Fibroblast of lung (primary cell): ENCODE measurements at places on chromosomes 2 and 18.

GRCh38 chr2:119461811-119462210 lies 30.2 kb downstream of the TMEM37 start:
- no peak for DNase-seq

DNA sequence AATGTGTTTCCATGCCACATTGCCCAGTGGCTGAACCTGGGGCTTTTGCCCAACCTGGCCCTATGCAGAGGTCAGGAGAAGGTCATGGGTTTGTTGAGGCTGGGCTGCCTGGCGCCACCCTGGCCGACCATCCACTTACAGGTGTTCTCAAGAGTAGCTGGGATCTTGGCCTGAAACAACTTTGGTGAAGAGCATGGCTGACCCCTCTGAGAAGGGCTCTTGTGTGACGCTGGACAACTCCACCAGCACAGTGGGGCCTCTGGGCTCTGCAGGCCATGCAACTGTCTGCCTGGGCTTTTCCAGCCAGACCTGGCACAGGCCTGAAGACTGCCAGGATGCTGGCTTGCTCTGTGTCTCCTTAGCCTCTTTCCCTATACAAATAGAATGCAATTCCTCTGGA lies 76.4 kb upstream of the ZNG1B start:
- DNase-seq = no peak

DNA sequence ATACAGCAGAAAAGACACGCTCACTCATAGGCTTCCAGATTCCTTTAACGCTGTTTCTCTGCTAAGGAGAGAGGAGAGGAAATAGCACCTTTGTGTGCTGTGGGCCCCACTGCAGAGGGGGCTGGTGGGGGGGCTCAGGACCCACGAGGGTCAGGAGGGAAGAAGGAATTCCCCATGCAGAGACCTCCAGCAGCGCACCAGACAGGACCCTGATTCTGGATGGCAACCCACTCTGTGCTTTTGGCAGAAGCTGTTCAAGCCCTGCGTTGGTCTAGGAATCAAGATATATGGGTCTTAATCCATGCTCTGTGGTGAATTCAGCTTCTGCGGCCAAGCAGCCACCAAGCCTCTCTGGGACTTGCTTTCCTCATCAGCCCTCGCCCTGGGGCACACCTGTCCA lies 31.0 kb downstream of the MYCN start:
- DNase-seq = no peak

DNA sequence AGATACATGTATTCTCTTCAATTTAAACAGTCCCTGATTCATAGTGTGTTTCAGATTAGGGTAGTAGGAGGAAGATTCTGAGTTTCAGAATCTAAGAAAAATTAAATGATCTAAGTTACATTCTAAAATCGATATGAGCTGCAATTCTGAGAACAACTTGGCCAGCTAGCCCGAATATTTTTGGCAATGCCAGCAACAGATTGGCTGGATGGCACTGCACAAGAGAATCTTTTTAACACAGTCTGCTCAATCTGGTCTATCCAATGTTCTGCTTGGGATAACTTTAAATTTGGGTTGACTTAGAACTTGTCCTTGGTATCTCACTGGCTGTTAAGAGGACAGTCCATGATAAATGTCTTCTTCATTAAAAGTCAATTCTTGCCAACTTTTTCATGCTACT lies 853.9 kb downstream of the NRXN1 start:
- DNase-seq = no peak

DNA sequence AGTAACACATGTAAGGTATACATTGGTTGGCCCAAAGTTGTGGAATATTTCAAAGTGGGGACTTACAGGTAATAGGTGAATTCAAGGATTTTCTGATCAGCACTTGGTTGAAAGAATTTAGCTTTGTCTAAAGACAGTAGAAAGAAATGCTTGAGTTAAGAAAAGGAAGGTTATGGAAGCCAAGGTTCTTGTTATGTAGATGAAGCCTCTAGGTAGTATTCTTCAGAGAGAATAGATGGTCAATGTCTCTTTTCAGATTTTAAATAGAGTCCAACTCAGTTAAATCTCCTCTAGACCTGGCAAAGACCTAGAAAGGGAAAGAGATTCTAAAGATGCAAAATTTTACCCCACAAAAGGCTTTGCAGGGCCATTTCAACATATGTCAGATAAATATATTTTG lies 157.4 kb downstream of the ANKRD30B start:
- no peak for DNase-seq

DNA sequence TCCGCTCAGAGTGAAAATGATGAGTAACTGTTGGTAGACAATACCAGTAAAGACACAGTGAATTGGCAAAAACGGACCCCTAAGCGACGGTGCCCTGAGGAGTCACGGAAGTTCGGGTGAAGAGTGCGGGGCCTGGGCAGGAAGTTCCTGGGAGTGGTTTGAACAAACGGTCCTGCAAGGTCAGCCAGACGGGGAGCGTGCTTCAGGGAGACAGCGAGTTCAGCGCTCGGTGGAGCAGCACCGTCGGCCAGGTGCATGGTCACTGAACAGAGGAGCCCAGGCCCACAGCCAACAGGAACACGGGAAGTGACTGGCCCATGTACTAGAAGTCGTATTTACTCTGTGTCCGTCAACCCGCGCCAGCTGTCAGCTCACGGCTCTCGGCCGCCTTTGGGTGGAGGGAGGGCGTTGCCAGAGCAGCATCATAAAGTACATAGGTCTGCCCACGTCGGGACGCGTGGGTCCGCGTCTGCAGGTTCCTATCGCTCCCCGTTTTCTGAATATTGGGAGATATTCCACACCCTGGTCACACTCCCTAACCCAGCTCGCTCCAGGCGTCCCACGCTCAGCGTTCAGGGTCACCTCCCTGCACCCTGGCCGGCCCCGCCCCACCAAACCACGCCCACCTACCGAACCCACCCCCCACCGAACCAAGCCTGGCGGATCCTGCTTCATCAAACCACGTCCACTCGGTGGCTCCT lies 75.6 kb upstream of the UXS1 start:
- no peak for DNase-seq

DNA sequence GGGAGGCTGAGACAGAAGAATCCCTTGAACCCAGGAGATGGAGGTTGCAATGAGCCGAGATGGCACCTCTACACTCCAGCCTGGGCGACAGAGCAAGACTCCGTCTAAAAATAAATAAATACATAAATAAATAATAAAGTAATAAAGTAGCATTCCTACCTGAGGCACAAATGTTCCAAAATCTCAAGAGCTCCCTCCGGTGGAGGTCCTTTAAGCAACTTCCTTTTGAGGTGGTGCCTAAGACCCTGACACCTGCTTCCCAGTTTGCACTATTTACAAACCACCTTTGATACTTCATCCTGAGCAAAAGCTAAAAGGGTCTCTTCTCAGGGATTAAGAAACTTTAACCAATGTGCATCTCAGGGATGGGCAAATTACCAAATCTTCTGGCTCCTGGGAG lies 505.1 kb downstream of the CNTNAP5 start:
- DNase-seq = no peak

DNA sequence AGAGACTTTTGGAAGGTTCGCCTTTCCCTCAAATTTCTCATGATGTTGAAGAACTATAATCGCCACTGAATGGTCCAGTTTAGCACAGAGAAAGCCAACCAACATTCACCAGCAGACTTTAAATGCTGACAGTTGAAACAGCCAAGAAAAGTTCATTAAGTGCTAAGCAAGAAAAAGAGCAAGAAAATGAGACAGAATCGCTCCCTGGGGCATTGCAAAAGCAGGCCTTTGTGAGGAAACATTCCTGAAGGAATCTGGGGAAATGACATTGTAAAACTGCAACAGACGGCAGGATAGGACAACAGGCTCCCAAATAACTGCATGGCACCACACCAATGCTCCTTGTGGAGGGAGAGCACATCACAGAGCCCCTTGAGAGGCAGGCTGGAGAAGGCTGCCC lies 269.3 kb upstream of the ID2 start:
- peak; percentile 51 for DNase-seq

- peak; percentile 29 for DNase-seq
These were observed 5.2 kb downstream of the GATA6 start for GRCh38 chr18:22174341-22175145.
